Activated CD4-positive, alpha-beta T cell treated with anti-CD3 and anti-CD28 coated beads for 36 hours (primary cell): ENCODE measurements at places on chromosomes 11 and 22. TPM values are rescaled to one million over a fixed set of nuclear protein-coding genes. Genes with fewer than 3 reads are reported as not detected.

Gene APOL3
- 55.4 TPM for total RNA-seq

Gene RTN4R
- 2.2 TPM for total RNA-seq

Gene C11orf87
- total RNA-seq = not detected

Gene OR51B5
- not detected for total RNA-seq
